ENCODE measurements at places on chromosomes 3 and 15.

DNA sequence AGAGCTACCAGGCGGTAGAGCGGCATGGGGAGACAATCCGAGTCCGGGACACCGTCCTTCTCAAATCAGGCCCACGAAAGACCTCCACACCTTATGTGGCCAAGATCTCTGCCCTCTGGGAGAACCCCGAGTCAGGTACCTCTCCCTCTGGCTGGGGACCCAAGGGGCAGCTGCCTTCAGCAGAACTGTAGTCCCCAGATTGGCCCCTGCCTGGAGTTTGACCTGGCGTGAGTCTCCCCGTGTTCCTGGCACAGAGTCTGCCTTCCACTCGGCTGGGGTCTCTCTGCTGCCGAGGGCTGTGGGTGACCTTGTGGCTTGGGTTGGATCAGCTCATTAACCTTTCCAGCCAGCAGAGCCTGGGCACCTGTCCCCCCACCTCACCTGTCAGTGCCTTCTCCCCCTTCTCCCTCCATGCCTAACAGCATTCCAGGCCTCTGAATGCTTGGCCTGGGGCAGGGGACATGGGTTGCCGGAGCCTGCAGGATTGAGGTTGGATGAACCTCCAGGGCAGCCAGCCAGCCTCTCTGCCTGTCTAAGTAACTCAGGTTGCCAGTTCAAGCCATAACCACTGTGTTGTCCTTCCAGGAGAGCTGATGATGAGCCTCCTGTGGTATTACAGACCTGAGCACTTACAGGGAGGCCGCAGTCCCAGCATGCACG lies 6.8 kb upstream of the CHST14 start:
- no peak for DNase-seq

GRCh38 chr15:73630921-73631362 lies 2.2 kb downstream of the NPTN start:
- DNase-seq: no peak

DNA sequence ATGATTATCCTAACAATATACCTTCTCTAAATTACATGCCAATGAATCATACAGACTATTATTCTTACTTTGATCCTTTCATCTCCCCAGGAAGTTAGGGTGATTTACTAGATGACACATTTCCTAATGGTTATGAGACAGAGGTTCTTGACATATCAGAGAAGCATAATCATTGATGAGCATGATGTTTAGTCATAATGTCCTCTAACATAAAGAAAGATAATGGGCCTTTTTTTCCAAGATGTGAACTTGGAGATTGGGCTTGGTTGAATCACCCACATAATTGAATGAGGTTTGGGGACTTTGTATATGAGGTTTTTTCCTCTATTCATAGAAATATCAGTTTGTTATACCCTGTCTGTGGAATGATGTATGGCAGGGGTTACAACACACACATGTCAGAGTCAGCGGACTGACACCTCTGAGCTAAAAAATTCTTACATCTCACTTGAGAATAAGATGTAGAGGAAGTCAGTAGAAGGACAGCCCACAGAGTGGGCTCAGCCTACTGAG lies 69.7 kb upstream of the DCBLD2 start:
- DNase-seq: no peak

- no peak for DNase-seq
Observed at GRCh38 chr3:189070965-189071364, 100.8 kb upstream of the TPRG1 start.

- no peak for DNase-seq
Observed at GRCh38 chr3:170180079-170180907, 1.2 kb downstream of the PHC3 start.

DNA sequence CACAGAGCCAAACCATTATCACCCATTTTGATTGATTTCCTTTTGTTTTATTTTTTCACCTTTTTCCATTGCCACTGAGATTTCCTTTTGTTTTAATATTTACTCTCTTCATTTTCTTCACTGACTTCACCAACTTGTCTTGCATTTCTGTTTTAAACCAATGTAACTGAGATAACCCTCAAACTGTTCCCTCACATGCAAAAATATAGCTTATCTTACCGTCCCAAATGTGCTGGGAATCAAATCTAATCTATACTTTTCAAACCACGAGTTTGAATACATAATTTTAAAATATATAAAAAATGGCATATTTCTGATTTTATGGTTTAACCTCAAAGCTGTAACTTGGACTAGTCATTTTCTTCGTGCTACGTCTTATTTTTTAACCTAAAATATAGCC lies 143.8 kb downstream of the PLD1 start:
- no peak for DNase-seq

DNA sequence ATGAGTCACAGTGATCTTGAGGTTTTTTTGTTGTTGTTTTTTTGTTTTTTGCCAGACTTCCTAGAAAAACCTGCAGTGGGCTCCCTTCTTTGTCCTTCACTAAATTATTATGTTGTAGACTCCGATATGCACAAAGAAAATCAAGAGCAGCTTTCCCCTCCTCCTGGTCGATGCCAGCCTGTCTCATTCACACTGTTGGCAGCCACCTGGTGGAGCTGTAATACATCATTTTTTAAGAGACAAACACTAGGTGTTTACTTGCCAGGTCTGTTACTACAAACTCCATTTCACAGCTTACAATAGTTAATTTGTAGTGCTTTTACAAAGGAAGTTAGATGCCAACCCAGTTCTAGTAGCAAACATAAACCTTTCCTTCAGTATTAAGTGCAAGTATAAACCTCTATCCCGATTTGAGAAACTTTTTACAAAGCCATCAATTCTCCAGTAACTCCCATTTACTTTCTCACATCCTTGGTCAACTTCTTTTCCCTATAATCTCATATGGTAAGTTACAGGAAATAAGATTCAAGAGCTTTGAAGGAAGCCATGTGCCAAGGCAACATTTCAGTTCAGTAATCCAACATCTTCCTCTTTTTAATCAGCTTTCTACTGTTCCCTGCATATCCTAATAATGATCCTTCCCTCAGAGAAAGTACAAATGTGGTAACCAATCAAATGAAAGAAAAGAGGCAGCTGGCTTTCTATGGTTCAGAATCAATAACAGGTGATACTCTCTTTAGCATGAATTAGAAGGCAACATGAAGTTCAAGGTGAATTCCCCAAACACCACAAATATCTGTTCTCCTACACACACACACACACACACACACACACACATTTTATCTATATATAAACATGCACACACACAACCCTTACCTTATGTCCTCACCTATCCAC lies 14.0 kb downstream of the AAGAB start:
- no peak for DNase-seq

DNA sequence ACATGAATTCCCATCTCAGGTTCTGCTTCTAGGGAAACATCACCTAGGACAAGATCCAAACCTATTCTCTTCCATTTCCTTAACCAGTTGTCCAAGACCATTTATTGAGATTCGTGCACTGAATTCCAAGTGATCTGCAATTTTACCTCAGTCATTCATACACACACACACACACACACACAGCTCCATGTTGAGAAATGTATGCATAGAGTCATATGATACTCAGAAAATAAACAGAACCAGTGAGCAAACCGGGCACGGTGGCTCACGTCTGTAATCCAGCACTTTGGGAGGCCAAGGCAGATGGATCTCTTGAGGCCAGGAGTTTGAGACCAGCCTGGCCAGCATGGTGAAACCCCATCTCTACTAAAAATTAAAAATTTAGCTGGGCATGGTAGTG lies 6.1 kb upstream of the KPNA1 start:
- no peak for DNase-seq

DNA sequence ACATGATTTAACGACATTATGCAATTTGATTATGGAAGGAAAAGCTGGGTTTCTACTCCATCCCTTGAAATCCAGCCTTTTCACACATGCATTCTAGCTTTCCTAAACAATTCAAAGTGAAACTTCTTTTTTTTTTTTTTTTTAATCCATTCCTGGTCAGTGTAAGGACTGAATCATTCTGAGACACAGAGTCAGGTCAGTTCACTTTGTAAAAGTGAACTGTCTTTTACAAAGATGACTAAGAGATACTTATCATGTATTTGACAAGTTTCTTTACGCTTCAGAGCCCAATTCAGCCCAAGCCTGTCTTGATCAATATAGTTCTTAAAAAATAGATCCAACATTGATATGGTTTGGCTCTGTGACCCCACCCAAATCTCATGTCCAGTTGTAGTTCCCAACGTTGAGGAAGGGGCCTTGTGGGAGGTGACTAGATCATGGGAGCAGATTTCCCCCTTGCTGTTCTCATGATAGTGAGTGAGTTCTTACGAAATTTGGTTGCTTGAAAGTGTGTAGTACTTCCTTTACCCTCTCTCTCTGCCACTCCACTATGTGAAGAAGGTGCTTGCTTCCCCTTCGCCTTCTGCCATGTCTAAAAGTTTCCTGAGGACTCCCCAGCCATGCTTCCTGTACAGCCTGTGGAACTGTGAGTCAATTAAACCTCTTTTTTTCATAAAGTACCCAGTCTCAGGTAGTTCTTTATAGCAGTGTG lies 345.6 kb upstream of the THBS1 start:
- DNase-seq: peak; percentile 7

GRCh38 chr3:181725131-181725731 lies 13.5 kb downstream of the SOX2 start:
- no peak for DNase-seq

DNA sequence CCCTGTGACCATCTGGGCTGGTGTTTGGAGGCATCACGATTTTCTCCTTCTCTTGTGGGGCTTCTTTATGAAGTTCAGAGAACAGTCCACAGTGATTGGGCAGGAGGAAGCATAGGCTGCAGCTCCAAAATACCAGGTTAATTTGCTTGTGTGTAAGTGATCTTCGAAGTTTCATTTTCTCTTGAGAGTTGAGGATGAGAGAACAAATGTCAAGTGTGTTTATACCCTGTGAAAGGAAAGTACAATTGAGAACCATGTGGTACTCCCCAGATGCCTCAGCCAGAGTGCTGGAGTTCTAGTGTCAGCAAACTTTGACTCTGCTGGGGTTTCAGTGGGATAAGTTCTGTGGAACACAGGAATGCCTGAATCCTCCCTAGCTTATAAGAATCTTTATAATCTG lies 357.1 kb upstream of the CFAP20DC start:
- no peak for DNase-seq

DNA sequence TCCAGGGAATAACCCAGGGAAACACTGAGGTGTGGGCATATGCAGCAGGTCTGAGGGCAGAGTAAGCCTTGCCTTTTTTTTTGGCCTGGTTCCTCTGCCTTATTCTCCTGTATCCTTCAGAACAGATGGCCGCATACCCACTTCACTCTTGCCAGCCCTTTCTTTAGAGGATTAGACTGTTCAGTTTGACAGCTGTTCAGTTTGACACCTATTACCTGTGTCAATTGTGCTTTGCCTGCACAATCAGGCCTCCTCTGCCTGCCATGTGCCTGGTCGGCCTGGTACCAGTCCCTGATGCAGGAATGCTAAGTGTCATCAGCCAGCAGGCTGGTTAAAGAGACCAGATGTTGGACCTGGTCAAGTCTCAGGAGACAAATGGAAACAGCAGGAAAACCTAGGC lies 22.3 kb downstream of the TM6SF1 start:
- DNase-seq: no peak

Data from T-helper 2 cell treated with Interferon-gamma antibody and Interleukin-4, amounts not matched to agents 5 μg/mL and 100 μg/mL, for 36 hours (primary cell).